ENCODE measurements at places on chromosomes 7 and 10. TPM values are rescaled to one million over a fixed set of nuclear protein-coding genes. Genes with fewer than 3 reads are reported as not detected.
A peak's percentile ranks its signal among the peaks of the same experiment; 100 is the strongest.

DNA sequence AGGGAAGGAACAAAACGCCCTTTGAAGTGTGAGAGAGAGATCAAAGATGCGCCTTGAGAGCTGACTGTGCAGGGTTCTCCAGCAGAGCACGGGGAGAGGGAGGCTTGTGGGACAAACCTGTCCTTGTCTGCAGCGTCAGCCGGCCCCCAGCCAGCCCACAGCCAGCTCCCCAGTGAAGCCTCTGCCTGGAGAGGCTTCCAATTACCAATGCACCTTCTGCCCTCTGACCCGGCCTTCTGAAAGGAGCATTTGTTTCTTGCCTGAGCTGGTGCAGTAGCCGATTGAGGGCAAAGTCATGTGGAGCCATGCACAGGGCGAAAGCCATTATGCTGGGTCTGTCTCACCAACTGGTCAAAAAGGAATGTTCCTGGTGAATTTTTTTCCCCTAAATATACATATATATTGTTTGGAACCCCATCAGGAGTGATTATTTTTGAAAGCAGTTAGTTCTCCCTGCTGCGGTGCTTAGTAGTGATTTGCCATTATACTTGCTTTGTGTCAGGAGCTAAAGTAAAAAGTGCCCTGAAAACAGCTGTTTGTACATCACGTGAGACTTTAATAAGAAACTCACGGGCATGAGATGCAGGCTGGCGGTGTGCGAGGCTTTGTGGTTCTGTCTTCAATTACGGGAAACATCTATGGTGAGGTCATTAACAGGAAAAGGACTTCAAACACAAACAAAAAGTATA is 268.6 kb downstream of the KLF6 start:
- DNase-seq: no peak

DNA sequence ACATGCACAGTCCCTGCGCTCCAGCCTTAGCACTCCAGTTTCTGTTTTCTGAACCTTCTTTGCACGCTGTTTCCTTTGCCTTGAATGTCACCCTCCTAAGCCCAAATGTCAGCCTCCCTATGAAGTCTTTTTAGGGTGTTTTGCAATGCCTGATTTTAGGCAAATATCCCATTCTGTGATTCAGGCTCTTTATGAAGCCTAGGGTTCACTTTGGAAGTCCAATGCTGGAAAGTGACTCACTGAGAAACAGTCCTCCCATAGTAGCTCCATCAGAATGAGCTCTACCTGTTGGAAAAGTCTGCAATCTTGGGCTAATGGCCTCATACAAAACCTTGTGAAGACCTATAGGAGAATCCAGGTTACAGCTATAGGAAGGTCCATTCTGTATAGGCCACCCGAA is 5.3 kb downstream of the LAMB4 start:
- DNase-seq: peak; percentile 47

- no peak for DNase-seq
These were observed 244.2 kb downstream of the POU6F2 start for GRCh38 chr7:39221901-39222300.

DNA sequence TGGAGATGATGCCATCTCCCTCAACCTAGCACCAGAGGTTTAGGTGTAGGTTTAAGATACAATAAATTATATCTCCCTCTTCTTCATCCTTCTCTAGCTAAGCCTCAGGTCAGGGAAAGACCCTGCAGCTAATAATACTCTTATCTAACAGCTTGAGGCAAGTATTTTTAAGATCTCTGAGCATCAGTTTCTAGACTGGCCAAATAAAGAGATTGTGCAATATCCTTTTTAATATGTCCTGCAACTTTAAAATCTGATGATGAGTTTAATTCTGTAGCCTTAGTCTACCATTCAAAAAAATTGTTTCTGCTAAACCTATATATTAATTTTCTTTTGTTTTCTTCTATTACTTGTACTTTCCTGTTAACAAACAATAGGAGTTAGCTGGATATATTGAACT is 850.8 kb downstream of the GRM8 start:
- DNase-seq: no peak

The HOXA13 gene
- not detected for total RNA-seq

GRCh38 chr10:18472977-18473376 is 178.4 kb downstream of the NSUN6 start:
- no peak for DNase-seq

DNA sequence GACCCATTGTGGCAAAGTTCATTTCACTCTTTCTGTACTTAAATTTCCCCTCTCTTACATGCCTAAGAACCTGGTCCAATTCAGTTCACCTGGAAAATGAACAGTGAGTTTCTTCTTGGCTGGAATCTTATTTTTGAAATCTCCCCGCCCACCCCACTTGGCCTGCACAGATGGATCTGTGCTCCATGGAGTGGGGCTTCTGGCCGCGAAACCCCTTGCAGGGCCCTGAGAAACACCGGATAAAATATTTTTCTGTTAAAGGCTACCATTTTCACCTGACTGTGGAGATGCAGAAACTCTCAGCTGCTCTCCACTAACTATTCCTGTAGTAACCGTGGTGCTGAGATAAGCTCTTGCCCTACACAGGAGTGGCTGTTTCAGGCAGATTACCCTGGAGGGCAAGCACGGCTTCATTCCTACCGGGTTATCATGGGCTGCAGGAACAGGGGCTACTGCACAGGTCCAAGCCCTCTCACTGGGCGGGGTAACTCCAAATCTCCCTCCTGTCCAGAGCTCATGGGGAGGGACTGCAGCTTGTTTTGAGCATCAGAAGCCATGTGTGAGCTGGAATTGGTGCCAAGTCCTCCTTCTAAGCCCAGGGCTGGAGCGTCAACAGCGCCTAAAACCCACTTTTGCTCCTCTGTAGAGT is 118.9 kb downstream of the PRPF18 start:
- peak; percentile 31 for DNase-seq

The SPDYE6 gene
- total RNA-seq: not detected

DNA sequence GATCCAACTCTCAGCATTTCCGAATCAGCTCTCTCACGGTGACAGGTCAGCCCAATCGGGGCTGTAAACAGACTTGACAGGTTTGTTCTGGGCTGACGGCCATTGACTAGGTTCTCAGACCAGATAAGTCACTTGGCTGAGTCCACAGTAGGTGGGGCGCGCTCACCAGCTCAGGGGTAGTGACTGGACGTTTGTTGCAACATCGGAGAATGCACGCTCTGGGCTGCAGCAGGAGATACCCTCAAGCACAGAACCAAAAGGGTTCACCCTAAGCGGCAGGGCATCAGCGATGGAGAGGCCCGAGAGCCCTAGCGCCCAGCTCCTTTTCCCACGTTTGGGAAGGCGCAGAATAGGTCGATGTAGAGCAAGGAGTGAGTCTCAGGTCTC is 1.8 kb downstream of the KLLN start:
- peak; percentile 90 for DNase-seq

The VGF gene
- total RNA-seq: not detected

DNA sequence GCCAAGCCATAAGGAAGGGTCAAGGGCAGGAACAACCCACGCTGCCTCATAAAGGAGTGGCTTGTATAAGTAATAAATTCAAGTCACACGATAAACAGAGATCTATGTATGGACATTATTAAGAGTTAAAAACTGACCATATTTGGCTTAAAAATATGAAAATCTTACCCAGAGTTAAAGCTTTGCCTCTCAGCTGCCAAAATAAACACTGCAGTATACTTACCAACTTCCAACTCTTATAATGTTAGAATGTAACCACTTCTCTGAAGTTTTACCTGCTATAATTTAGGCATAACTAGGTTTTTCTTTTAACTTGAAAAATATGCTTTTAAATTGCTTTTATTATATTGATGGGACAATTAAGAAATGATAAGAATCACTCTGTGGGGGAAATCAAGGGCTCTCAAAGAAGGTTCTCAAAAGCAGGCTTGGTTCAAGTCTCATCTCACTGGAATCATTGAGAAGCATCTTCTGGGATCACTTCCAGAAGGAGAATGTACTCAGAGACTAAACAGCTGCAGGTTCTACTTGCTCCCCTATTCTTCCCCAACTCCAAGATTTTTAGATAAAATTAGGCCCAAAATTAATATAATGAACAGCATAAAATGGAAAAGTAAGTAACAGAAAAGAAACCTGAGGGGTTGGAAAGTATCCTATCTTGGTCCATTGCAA is 16.1 kb upstream of the CAV2 start:
- DNase-seq: no peak

The CHN2 gene
- 0.81 TPM for total RNA-seq

The TMEM130 gene
- total RNA-seq: 0.57 TPM

GRCh38 chr7:151451626-151452571 is 12.0 kb upstream of the CRYGN start:
- no peak for DNase-seq

GRCh38 chr7:44959433-44959951 is 19.3 kb downstream of the MYO1G start:
- no peak for DNase-seq

All from fibroblast of the aortic adventitia (primary cell).